Sciatic nerve (tissue), 2 donors: ENCODE measurements at places on chromosomes 2 and 18. TPM values are rescaled to one million over a fixed set of nuclear protein-coding genes. Genes with fewer than 3 reads are reported as not detected.

The KCNG2 gene
- total RNA-seq = 0.22 TPM

The PDE11A gene
- 2.4 TPM for total RNA-seq

The CRACDL gene
- 12.4 TPM for total RNA-seq

The C18orf32 gene
- 54.6 TPM for total RNA-seq

The CFAP65 gene
- 0.18 TPM for total RNA-seq

The EMILIN1 gene
- total RNA-seq = 46.8 TPM

The SCTR gene
- total RNA-seq = not detected

The NOL4 gene
- 0.58 TPM for total RNA-seq

The NTSR2 gene
- not detected for total RNA-seq

The KLHL41 gene
- 1.8 TPM for total RNA-seq

The CPO gene
- 0.89 TPM for total RNA-seq

The REG3A gene
- 2.3 TPM for total RNA-seq

The PROKR1 gene
- 0.18 TPM for total RNA-seq

The ST6GAL2 gene
- total RNA-seq = not detected

The CCDC74A gene
- total RNA-seq = 12.8 TPM

The PSMA8 gene
- not detected for total RNA-seq

The AGXT gene
- not detected for total RNA-seq

The GALR1 gene
- total RNA-seq = 0.13 TPM

The MERTK gene
- 18.9 TPM for total RNA-seq

The RUFY4 gene
- 0.36 TPM for total RNA-seq

The IGFBP5 gene
- 316 TPM for total RNA-seq
